ENCODE measurements at places on chromosomes 3 and 15.

DNA sequence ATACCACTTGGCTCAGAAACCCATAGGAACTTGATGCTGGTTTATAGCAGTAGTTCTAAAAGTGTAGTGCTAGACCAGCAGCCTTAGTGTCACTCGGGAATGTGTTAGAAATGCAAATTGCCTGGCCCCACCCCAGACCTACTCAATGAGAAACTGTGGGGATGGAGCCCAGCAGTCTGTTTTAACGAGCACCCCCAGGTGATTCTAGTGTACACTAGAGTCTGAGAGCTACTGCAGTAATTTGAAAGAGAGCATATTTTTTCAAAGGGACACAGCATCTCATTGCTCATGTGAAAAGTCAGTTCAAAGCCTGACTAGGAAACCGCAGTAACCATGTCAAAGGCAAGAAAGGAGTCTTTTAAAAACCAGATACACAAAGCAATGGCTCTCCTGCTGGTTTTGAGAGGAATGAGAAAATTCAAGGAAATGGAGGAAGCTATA is 313.4 kb downstream of the SQOR start:
- no peak for DNase-seq

GRCh38 chr3:74538669-74539068 is 75.8 kb downstream of the CNTN3 start:
- DNase-seq = no peak

GRCh38 chr3:197501879-197502620 is 53.7 kb downstream of the BDH1 start:
- DNase-seq = no peak

DNA sequence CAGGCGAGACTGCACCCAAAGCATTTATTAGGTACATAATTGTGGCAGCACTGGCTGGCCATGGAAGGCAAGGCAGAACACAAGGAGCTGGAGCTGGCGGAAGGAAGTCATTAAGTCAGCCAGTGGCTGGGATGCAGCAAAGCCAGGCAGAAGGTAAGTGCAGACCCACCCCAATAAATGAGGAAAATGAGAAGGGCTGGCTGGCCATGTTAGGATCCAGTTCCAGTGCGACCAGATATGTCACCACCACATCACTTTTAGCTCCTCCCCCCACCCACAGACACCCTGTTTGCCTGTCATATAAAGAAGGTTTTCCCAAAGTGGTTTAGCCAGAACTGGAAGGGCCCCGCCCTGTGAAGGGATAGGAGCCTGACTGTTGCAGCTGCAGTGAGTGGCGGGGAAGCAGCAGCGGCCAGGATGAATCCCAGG is at the start of gene FURIN:
Gene FURIN, plus strand, starts transcription at position 328 of the 429 bp plus-strand sequence. CDS start 7,153 bp downstream, outside the sequence.
- DNase-seq = no peak

DNA sequence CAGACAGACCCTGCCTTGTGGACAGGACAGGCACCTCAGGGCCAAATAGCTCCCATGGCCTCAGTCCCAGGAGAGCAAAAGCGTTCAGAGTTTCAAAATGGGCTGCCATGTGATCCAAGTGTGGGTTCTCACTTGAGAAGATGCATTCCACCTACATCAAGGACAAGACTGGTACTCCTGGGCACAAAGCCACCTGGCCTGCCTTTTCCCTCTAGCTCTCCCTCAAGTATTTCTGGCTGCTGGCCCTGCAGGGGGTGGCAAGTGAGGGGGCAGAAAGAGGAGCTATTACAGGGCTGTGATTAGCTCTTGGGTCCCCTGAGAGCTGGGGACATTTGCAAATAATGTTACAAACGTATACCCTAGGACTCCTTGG is 6.5 kb upstream of the COL7A1 start:
- no peak for DNase-seq

DNA sequence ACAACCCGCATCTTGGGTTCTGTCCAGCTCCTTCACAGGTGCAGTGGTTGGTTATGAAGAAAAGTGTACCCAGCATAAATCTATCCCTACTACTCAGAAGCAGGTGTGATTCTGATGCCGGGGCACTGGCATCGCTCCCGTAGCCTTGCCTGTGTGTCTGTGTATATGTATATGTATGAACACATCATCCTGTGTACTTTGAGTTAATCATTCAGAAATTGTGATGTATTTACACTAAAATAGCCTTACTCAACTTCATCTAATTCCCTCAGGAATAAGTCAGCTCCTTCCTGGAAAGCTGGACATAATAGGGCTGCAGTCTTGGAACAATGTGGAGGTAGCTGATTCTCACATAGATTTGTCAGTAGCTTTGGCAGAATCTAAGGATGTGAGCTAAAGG is 6.7 kb upstream of the ZBED2 start:
- DNase-seq = no peak

GRCh38 chr3:133797396-133798105 is 8.1 kb upstream of the SRPRB start:
- no peak for DNase-seq

- no peak for DNase-seq
These were observed 120.2 kb upstream of the ALCAM start for GRCh38 chr3:105246536-105246935.

DNA sequence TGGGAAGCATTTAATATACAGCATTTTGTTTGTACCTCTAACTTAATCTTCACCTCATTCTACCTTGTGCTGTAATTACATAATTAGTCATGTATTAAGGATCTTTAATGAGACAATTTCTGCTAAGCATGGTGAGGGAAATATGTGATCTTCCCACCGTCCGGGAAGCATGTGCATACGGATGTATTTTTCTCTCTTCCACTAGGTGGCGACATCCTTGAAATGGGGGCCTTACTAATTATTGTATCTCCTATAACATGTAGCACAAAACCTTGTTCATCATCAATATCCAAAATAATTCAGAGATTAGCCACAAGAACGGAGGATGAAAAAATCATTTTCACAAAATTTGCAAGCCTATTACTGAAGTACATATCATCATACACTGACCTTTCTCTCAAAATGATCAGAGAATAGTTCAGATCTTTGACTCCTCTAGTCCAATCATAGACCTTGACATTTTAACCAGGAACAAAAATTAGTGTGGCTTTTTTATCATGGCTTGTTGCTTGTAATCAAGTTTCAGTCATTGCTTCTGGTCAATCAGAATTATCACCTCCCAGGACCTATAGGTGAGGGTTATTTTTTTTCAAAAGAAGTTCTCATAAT is 148.9 kb upstream of the GBE1 start:
- DNase-seq = peak; percentile 13

DNA sequence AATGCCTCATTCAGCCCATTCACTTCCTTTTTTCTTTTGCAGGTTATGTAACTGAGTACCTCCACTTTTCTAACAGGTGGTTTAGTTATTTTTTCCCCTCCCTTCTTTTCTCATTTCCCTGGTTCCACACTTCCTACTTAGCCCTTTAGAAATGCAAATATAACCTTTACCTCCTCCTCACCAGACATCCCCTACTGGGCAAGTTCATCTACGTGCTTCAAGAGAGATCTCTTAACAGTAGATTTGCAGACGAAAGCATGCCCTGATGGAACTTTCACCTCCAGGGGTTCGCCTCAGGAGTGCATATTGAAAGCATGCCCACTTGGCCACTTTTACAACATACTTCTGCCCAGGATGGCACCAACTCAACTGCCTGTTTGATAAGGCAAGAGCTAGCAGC is 314.1 kb upstream of the LRRC3B start:
- no peak for DNase-seq

GRCh38 chr3:45029661-45030060 is 3.6 kb downstream of the CLEC3B start:
- DNase-seq = no peak

Data from HS-5 (cell line).